GM12878 (cell line): ENCODE measurements at places on chromosomes 3 and 15. TPM values are rescaled to one million over a fixed set of nuclear protein-coding genes. Genes with fewer than 3 reads are reported as not detected.

The UBE2E2 gene
- 38.2 and 41.5 TPM in 2 replicates for total RNA-seq

The MST1 gene
- 14.1 TPM in 2 replicates for total RNA-seq

- H3K27me3 ChIP-seq, result no peaks in the 10 kb centered on the region
- no peak for DNase-seq
- H3K4me3 ChIP-seq, result no peak overlapping the region
- H3K4me1 ChIP-seq, result peaks cover 20% of the 10 kb centered on the region
- no peak overlapping the region for H3K27ac ChIP-seq
Observed at GRCh38 chr3:72041076-72041475, 256.1 kb upstream of the PROK2 start.

- DNase-seq, result no peak
- H3K27ac ChIP-seq, result no peak overlapping the region
- no peaks in the 10 kb centered on the region for H3K27me3 ChIP-seq
- no peak overlapping the region for H3K4me3 ChIP-seq
- H3K4me1 ChIP-seq, result peaks cover 3% of the 10 kb centered on the region; the same call in 1 of the 2 replicates
- no peaks in the 10 kb centered on the region for H3K36me3 ChIP-seq
Observed at GRCh38 chr3:171691485-171691884, 118.8 kb downstream of the PLD1 start.

- peaks cover 26% of the 10 kb centered on the region for H3K4me1 ChIP-seq
- peak; percentile 96 for DNase-seq
- no peaks in the 10 kb centered on the region for H3K27me3 ChIP-seq
- no peaks in the 10 kb centered on the region for H3K36me3 ChIP-seq
Observed at GRCh38 chr3:108124337-108125152, 33.7 kb upstream of the CD47 start.

GRCh38 chr3:125061646-125062045, 5.8 kb upstream of the HEG1 start:
- H3K4me1 ChIP-seq, result no peaks in the 10 kb centered on the region
- H3K27me3 ChIP-seq, result no peaks in the 10 kb centered on the region; the same call in none of the 2 replicates
- no peak for DNase-seq
- H3K4me3 ChIP-seq, result no peak overlapping the region
